ENCODE measurements at places on chromosomes 12 and 14. TPM values are rescaled to one million over a fixed set of nuclear protein-coding genes. Genes with fewer than 3 reads are reported as not detected.

Gene SLC5A8
- total RNA-seq: not detected

GRCh38 chr12:77060883-77061240, 4.5 kb downstream of the E2F7 start:
- no peak overlapping the region for H3K27ac ChIP-seq
- no peak for DNase-seq
- no peaks in the 10 kb centered on the region for H3K27me3 ChIP-seq
- H3K4me1 ChIP-seq: peaks cover 12% of the 10 kb centered on the region
- no peak overlapping the region for H3K4me3 ChIP-seq

- H3K36me3 ChIP-seq: peaks cover 22% of the 10 kb centered on the region
- DNase-seq: no peak
- peak overlapping the region; percentile 86 for H3K27ac ChIP-seq
- H3K4me1 ChIP-seq: peaks cover 20% of the 10 kb centered on the region
- peak overlapping the region; percentile 97 for H3K4me3 ChIP-seq
Measured at GRCh38 chr12:6768990-6769389, 2.8 kb downstream of the PTMS start.

DNA sequence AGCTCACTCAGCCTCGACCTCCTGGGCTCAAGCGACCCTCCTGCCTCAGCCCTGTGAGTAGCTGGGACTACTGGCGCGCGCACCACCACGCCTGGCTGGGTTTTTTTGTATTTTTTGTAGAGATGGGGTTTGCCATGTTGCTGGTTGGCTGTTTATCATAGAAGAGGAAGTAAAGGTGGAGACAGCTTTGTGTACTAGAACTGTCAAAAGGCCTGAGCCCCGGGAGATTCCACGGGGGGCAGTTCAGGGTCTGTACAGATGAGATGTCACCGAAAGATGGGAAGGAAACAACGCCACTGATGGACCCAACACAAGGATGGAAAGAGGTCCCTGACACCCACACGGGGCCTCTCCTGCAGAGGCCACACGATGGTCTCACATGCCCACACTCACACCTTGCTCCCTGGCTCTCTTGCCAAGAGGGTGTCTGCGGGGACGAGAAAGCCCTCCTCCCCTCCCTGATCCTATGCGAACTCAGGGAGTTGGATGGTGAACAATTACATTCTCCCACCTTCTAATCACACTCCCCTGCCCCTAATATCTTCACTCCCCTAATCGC, 66.6 kb downstream of the KDM2B start:
- no peak overlapping the region for H3K27ac ChIP-seq
- H3K27me3 ChIP-seq: no peaks in the 10 kb centered on the region
- no peaks in the 10 kb centered on the region for H3K36me3 ChIP-seq
- H3K4me1 ChIP-seq: no peaks in the 10 kb centered on the region
- H3K4me3 ChIP-seq: no peak overlapping the region

GRCh38 chr12:95951515-95951914, 8.4 kb downstream of the AMDHD1 start:
- H3K4me1 ChIP-seq: no peaks in the 10 kb centered on the region
- no peaks in the 10 kb centered on the region for H3K27me3 ChIP-seq
- no peak for DNase-seq
- no peak overlapping the region for H3K27ac ChIP-seq

DNA sequence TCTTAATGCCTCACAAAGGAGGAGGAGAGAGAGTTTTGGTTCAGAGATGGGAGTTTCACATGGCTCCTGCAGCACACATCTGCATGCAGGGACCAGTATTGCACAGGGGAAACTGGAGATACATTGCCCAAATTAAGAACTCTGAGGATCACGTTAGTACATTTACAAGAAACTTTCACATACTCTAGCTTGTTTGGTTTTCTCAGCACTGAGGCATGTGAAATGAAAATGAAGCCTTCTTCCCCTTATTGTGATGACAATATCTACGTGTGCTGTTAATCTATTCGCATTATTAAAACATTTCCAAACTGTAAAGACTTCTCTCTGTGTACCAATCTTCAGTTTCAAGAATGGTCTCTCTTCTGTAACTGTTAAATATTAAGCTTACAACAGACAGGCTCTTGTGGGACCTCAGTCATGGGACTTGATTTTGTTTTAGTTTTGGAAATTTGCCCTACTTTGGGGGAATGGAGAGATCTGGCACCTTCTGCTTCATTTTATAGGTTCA, 124.7 kb downstream of the DAAM1 start:
- DNase-seq: no peak
- no peaks in the 10 kb centered on the region for H3K36me3 ChIP-seq
- peak overlapping the region; percentile 48 for H3K27ac ChIP-seq
- H3K27me3 ChIP-seq: no peaks in the 10 kb centered on the region

GRCh38 chr12:124006085-124006845, 33.2 kb downstream of the ZNF664 start:
- H3K4me1 ChIP-seq: no peaks in the 10 kb centered on the region
- H3K36me3 ChIP-seq: peaks cover 4% of the 10 kb centered on the region
- H3K27me3 ChIP-seq: no peaks in the 10 kb centered on the region
- DNase-seq: no peak
- no peak overlapping the region for H3K27ac ChIP-seq

Gene GPN3
- total RNA-seq: 12.9 TPM

DNA sequence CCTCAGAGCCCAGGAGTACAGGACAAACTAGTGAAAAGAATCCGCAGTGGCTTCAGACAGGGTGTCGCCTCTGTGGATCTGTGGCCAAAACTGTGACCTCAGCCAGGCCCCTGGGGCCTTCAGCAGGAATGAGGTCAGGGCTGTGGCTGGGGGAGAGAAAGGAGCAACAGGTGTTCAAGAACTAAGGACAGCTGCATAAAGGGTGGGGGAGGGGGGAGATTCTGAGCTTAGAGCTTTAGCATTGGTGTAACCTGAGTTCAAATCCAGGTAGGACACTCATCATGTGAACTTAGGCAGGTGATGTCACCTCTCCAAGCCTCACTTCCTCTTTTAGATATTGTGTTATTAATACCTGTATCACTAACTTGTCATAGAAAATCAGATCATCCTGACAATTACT, 40.9 kb upstream of the CORO1C start:
- H3K27me3 ChIP-seq: no peaks in the 10 kb centered on the region
- H3K36me3 ChIP-seq: no peaks in the 10 kb centered on the region
- peaks cover 51% of the 10 kb centered on the region for H3K4me1 ChIP-seq
- DNase-seq: no peak

DNA sequence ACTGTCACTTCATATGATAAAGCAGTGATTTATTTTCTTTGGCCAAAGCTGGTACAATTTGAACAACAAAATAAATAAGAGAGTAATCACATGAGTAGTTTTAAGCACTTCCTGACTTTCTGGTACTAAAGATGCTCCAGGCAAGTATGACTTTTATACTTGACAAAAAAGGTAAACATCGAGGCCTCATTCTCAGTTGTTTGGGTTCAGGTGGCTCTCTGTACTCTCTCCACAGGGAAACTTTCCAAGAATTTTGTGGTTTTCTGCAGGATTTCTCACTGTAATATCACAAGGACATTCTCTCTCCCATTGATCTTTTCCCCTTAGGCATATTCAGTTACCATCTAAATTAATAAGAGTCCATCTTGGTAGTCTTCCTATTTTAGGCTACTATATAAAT, 26.6 kb upstream of the KCNC2 start:
- no peak for DNase-seq
- H3K4me1 ChIP-seq: no peaks in the 10 kb centered on the region
- H3K27ac ChIP-seq: no peak overlapping the region
- H3K36me3 ChIP-seq: no peaks in the 10 kb centered on the region
- H3K27me3 ChIP-seq: no peaks in the 10 kb centered on the region

Gene ZNF705A
- not detected for total RNA-seq

GRCh38 chr12:24057920-24058476, 108.5 kb upstream of the SOX5 start:
- no peak overlapping the region for H3K4me3 ChIP-seq
- no peaks in the 10 kb centered on the region for H3K27me3 ChIP-seq
- H3K27ac ChIP-seq: no peak overlapping the region
- H3K4me1 ChIP-seq: peaks cover 18% of the 10 kb centered on the region
- H3K36me3 ChIP-seq: no peaks in the 10 kb centered on the region

- H3K36me3 ChIP-seq: peaks cover 6% of the 10 kb centered on the region
- peak overlapping the region; percentile 20 for H3K27ac ChIP-seq
- no peak for DNase-seq
- no peak overlapping the region for H3K4me3 ChIP-seq
- peaks cover 12% of the 10 kb centered on the region for H3K4me1 ChIP-seq
- no peaks in the 10 kb centered on the region for H3K27me3 ChIP-seq
Measured at GRCh38 chr12:121278169-121279070, 18.1 kb downstream of the CAMKK2 start.

Gene HEATR5A
- total RNA-seq: 39.1 TPM

GRCh38 chr12:65765436-65765813, 58.9 kb upstream of the HMGA2 start:
- no peaks in the 10 kb centered on the region for H3K36me3 ChIP-seq
- H3K4me1 ChIP-seq: no peaks in the 10 kb centered on the region
- no peak for DNase-seq
- H3K27me3 ChIP-seq: no peaks in the 10 kb centered on the region
- H3K4me3 ChIP-seq: no peak overlapping the region
- no peak overlapping the region for H3K27ac ChIP-seq

GRCh38 chr14:90599748-90600507, 203.1 kb downstream of the CALM1 start:
- H3K27me3 ChIP-seq: no peaks in the 10 kb centered on the region
- no peak for DNase-seq
- H3K4me1 ChIP-seq: peaks cover 11% of the 10 kb centered on the region
- H3K4me3 ChIP-seq: peak overlapping the region; percentile 25
- no peak overlapping the region for H3K27ac ChIP-seq

GRCh38 chr12:67794161-67794560, 145.6 kb downstream of the DYRK2 start:
- H3K4me3 ChIP-seq: no peak overlapping the region
- no peak for DNase-seq
- no peaks in the 10 kb centered on the region for H3K27me3 ChIP-seq
- no peaks in the 10 kb centered on the region for H3K36me3 ChIP-seq
- no peak overlapping the region for H3K27ac ChIP-seq

DNA sequence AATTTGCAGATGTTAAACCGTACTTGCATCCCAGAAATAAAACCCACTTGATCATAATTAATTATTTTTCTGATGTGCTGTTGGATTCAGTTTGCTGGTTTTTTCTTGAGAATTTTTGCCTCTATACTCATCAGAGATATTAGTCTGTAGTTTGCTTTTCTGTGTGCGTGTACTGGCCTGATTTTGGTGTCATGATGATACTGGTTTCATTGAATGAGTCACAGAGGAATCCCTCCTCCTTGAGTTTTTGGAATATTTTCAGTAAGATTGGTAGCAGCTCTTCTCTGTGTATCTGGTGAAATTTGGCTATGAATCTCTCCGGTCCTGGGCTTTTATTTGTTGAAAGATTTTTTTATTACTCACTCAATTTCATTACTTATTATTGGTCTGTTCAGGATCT, 100.4 kb upstream of the PMCH start:
- H3K4me3 ChIP-seq: no peak overlapping the region
- no peak overlapping the region for H3K27ac ChIP-seq
- no peaks in the 10 kb centered on the region for H3K27me3 ChIP-seq
- H3K36me3 ChIP-seq: no peaks in the 10 kb centered on the region
- H3K4me1 ChIP-seq: no peaks in the 10 kb centered on the region

Gene TCL1B
- not detected for total RNA-seq

DNA sequence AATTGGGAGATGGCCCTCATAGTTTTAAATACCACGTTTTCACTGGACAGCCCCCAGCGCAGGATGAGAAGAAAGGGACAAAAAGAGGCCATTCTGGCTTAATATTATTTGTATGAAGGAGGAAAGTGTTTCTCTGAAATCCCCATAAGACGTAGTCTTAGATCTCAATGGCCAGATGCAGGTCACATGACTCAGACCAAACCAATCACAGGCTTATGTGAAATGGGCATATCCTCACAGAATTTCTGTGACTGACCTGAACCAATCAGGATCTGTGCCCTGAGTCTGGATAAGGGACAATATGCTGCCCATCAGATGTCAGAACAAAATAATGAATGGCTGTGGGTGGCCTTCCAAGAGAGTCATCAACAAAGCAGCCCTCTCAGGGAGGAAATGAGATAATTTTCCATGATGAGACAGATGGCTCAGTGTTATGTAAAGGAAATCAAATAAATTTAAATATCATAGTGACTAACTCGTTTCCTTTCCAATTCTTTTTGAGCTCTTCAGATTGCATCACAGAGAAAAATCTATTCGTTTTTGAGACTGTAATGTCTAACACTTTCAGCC, 1009.5 kb upstream of the TMEM132C start:
- no peak overlapping the region for H3K27ac ChIP-seq
- H3K4me3 ChIP-seq: no peak overlapping the region
- no peaks in the 10 kb centered on the region for H3K4me1 ChIP-seq

DNA sequence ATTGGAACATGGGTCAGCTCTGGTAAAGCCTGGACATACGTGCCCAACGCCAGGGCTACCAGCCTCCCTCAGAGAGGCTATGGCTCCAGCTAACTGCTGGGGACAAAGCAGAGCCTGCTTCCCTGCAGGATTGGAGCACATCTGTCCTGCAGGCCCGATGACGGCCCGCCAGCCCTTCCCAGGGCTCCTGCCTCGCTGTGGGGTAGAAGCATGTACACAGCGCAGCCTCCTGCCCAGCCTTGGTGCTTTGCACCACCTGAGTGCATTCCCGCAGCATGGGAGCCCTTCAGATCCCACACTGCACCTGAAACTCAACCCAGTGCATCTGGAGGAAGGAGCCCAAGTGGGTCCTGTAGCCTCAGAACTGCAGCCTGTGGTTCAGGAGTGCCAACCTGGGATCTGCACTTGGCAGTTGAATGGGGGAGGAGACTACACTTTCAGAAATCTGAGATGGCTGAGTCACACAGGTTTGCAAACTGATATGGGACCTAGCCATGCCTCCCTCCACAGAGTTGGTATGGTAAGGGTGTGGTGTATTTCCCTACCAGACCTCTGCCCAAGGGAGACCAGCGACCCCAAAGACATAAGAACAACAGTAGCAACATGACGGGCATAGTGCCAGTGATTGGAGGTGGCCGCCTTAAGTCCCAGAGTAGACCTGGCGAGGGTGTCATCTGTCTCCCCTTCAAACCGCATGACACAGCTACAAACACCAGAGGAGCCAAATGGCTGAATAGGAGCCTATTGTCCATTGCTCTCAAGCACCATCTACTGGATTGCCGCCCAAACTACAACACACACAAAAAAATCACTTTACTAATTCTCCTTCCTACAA, 273.9 kb upstream of the MIS18BP1 start:
- DNase-seq: no peak
- no peaks in the 10 kb centered on the region for H3K4me1 ChIP-seq
- H3K36me3 ChIP-seq: no peaks in the 10 kb centered on the region
- no peak overlapping the region for H3K4me3 ChIP-seq
- no peaks in the 10 kb centered on the region for H3K27me3 ChIP-seq
- no peak overlapping the region for H3K27ac ChIP-seq

DNA sequence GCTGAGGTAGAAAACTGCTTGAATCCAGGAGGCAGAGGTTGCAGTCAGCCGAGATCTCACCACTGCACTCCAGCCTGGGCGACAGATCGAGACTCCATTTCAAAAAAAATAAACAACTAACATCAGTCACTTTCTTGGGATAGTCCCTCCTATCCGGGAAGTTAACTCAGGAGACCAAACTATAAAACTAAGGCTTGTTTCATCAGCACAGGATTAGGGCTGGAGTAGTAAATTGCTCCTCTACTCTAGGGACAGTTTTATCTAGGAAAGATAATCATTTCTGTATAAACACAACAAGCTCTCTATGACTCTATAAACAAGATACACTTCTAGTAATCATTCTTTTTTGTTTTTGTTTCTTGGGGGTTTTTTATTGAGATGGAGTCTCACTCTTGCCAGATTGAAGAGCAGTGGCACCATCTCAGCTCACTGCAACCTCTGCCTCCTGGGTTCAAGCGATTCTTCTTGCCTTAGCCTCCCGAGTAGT, 11.7 kb downstream of the RPS26 start:
- no peaks in the 10 kb centered on the region for H3K36me3 ChIP-seq
- no peak for DNase-seq
- no peak overlapping the region for H3K4me3 ChIP-seq
- H3K4me1 ChIP-seq: no peaks in the 10 kb centered on the region
- no peaks in the 10 kb centered on the region for H3K27me3 ChIP-seq
- H3K27ac ChIP-seq: no peak overlapping the region

All from thoracic aorta (tissue), 2 donors.